ENCODE measurements at places on chromosomes 12 and 14. TPM values are rescaled to one million over a fixed set of nuclear protein-coding genes. Genes with fewer than 3 reads are reported as not detected.

- DNase-seq = peak; percentile 58
These were observed 3.0 kb downstream of the ETV6 start for GRCh38 chr12:11652351-11653040.

DNA sequence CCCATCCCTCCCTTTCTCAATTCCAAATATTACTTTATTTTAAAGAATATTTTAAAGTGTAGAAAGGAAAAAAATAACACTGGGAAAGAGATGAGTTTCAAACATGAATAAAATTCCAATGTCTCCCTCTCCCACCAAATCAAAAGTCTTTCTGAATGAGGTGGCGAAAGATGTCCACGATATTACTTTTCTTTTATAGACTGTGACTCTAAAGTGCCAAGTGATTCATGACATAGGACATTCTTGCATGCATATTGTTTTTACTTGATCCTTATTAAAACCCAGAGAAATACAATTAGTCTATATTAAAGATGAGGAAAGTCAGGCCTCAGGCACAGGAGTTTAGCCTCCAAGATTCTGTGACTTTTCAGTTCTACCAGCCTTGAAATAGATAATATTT is 16.0 kb upstream of the LUM start:
- no peak for DNase-seq

Gene KCNJ8
- not detected for total RNA-seq

Gene ARHGAP9
- 1.5 TPM for total RNA-seq

- DNase-seq = no peak
These were observed 1.3 kb downstream of the GLI1 start for GRCh38 chr12:57460841-57461275.

Gene MAP3K9
- 5.9 TPM for total RNA-seq

DNA sequence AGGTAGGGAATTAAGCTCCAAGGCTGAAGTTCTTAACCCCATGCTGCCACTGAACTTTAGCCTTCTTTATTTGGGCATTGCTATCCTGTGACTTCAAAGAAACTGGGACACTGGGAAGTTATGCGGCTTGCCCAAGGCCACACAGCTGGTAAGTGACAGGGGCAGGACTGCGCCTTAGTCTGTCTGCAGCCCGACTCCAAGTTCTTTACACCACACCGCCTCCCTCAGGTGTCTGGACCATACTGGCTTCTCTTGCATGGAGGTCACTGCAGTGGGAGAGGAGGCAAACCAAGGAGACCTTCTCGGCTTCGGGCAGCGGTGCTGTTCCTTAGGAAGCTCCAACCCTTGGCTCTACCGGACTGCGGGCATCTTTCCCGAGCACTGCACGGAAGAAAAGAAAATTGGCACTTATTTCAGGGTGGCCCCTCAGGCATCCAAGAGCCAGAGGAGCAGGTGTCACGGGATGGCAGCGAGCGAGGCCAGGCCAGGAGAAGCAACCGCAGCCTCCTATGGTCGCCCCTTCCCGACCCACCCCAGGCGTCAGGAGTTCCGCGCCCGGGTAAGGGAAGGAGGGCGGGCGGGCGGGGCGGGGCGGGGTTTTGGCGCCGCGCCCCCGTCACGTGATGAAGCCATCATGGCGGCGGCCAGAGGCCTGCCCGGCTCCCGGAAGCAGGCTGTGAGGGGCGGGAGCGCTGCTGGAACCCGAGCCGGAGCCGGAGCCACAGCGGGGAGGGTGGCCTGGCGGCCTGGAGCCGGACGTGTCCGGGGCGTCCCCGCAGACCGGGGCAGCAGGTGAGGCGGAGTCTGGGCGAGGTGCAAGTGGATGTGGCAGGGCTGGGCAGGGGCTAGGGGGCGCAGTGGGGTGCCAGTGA is 16.4 kb upstream of the ESPL1 start:
- peak; percentile 87 for DNase-seq

- peak; percentile 75 for DNase-seq
These were observed 107.7 kb downstream of the ARF6 start for GRCh38 chr14:50000380-50001150.

Gene KIAA0586
- 5.0 TPM for total RNA-seq

- no peak for DNase-seq
These were observed 3.7 kb downstream of the PRICKLE1 start for GRCh38 chr12:42585841-42586216.

Gene NRXN3
- total RNA-seq = not detected

DNA sequence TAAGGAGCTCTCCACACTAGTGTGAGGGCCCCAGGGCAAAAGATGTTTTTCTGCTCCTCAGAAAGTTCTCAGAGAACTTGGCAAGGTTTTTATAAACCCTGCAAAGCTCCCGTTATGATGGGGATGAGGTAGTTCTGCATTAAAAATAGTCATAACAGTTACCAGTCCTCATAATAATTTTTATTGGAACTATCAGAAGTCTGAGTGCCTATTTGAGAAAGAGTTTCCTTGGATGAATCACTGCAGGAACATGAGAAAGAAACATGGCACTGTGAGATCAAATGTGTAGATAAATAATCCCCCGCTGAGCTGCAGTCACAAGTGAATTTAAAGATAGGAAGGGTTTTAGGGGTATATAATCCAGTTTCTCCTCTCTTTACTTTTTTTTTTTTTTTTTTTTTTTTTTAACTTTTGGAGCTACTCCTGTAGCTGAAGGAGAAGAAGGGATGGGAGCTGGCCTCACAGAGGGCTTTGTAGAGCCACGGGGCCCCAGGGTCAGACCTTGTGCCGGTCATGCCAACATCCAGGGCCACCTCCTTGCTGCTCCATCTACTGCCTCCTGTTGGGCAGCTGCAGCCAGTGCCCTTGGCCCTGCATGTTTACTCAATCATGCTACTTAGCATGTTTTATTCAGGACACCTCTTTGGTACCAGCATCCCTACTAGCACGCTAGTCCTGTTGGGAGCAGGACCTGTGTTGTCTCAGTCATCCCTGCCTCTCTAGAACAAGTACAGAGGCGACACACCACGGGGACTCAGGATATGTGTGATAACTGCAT is 39.5 kb downstream of the EVL start:
- no peak for DNase-seq

DNA sequence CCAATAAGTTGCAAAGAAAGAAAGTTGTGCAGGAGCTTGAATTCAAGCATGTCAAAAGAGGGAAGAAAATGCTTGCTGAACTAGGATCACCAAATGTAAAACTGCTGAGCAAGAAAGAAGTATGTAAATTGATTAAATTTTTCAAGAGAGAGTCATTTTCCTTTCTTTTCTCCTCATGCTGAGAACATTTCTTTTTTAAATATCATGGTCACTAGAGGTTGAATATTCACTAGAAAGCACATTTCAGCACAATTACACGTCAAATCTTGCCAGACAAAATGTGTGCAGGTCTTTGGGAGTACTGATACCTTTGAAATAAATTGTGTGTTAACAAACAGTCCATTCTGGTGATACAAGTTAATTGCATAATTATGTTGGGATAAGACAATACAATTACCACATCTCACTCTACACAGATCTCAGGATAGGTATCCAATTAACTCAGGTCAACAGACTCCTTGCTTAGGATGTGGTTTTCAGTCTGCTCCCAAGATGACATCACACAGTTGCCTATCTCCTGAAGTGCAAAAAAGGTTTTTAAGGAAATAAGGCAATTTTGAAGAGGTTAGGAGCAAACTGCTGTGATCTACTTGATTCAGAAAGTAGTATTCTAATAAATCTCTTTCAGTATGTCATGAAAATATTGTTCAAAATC is 862.2 kb downstream of the RPS29 start:
- no peak for DNase-seq

Gene NFE2
- total RNA-seq = 0.20 TPM

Gene PROX2
- total RNA-seq = not detected

DNA sequence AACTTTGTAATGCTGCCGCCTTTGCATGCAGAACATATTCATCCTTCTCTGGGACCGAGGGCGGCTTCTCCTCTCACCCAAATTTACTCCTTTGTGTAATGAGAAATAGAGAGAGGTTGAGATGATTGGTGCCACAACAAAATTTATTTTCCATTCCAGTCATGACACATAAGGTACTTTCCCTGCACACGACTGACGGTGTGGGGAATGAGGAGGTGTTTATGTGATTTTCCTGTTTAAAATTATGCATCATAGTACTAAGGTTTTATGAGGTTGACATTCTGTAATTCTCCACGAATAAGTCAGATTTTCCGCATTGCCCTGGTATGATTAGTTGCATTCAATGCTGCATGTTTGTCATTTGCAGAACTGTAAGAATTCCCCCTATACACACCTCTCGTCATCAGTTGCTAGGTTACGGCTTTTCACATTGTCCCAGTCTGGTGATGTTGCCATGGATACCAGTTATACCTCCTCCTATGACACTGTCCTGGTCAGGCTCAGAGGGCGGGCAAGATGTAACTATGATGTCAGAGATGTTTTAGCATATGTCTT is 23.1 kb downstream of the BICDL1 start:
- DNase-seq = peak; percentile 68

GRCh38 chr14:69493791-69494190 is 9.3 kb downstream of the PLEKHD1 start:
- DNase-seq = no peak

- DNase-seq = no peak
These were observed 32.7 kb upstream of the SYT10 start for GRCh38 chr12:33472299-33472698.

DNA sequence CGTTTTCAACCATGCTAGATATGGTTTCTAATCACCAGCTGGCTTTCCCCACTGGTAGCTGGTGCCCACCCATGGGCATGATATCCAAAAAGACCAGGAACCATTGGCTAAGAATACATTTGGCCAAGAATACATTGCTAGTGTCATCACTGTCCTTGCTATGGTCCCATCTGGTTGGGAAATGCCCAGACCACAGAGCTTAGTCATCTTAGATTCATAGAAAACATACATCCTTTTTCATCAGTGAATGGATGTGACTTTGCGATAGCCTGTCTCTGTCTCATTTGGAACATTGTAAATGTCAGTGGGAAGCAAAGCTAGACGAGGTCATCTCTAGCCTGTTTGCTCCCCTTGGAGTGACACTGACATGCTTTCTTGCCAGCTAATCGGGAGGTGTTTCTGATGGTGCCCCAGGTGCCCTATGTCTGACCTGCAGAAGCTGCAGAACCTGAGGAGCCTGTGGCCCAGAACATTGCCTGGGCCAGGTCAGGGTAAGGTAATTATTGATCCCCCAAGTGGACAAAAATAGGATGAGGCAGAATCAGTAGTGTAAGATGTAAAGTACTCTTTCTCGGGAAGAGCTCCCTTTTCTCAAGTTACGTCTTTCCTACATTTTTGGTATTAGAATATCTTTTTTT is 194.8 kb downstream of the SLC41A2 start:
- DNase-seq = no peak

- peak; percentile 89 for DNase-seq
These were observed 986.4 kb downstream of the AACS start for GRCh38 chr12:126051611-126052107.

DNA sequence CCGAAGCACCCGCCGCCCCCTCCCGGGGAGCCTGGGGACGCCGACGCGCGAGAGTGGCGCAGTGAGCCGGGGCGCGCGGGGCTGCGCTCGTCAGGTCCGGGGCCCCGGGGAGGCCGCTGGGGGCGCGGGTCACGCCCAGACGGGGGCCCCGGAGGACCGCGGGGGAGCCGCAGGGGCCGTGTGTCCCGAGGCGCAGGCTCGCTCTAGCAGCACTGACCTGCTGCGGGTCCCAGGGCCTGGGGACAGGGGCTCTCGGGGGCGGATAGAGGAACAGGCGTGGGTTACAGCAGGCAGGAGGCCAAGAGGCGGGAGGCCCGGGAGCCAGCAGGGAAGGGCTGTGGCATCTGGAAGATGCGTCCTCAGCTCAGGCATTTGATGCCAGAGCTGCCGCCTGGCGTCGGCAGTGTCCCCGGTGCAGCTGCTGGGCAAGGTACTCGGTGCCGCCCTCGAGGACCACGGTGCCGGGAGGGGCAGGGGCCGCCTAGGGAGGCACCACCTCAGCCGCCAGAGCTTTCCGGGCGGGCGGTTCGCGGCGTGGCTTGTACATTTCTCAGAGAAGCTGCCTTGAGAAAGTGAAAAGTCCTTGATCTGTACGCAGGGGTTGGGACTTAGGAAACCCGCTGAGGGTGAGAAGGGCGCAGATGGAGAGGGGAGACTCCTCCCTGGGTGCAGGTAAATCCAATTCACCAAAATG is 1.2 kb downstream of the WNT5B start:
- DNase-seq = no peak

GRCh38 chr12:71760471-71760870 is 5.8 kb downstream of the RAB21 start:
- no peak for DNase-seq

DNA sequence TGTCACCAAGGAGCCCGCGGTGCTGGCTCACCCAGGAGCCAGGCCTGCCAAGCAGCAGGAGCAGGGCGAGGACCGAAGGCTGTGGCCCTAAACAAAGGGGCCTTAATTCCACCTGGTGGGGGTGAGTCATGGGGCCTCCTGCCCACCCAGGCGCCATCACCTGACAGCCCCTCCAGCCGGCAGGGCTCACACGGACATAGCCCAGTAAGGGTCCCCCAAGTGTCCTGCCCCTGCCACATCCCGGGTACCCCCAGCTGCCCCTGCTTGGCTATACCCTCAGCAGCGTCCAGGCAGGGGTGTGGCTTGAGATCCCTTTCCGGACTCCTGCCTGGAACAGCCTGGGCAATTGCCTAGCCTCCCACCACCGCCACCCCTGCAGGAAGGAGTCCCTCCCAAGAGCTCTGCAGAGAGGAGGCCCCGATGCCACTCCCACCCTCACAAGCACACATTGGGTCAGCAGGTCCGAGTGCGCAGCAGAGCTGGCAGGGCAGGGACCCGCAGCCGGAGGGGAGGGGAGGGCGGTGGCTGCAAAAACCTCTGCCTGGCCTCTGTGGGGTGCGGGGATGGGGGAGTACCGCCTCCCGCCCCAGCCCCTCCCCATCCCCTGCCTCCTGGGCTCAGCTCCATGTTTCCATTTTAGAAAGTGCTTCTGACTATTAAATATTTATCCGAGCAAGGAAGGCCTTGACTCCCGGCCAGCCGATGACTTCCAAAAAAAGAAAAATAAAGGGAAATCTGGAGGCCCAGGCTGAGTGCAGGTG is 4.6 kb downstream of the AHNAK2 start:
- DNase-seq = no peak

GRCh38 chr12:52195065-52195730 is 3.4 kb upstream of the KRT80 start:
- peak; percentile 75 for DNase-seq

- DNase-seq = peak; percentile 1
These were observed 361.5 kb downstream of the EGLN3 start for GRCh38 chr14:33589334-33589733.

- DNase-seq = no peak
These were observed 410.0 kb downstream of the SYT1 start for GRCh38 chr12:79274501-79275064.

- peak; percentile 71 for DNase-seq
These were observed 337.9 kb downstream of the AACS start for GRCh38 chr12:125402874-125403789.
